Esophagus muscularis mucosa (tissue), 4 donors: ENCODE measurements at places on chromosomes 1 and 21.

DNA sequence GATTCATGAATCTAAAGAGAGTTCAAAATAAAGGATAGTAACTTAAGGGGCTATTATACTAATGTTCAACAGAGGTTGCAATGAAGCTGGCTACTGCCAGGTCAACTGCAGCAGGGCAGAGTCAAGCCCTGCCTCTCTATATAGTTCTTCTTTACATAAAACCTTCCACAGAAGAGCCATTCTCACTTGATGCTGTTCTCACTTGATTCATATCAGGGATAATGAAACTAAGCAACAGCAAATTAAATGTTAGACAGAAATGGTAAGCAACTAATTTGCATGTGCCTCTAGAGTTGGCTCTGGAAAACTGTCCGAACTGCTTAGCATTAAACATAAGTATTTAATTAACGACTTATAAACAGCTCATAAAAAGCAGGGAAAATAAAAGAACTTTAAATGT is 17.4 kb downstream of the CCSAP start:
- DNase-seq = no peak

DNA sequence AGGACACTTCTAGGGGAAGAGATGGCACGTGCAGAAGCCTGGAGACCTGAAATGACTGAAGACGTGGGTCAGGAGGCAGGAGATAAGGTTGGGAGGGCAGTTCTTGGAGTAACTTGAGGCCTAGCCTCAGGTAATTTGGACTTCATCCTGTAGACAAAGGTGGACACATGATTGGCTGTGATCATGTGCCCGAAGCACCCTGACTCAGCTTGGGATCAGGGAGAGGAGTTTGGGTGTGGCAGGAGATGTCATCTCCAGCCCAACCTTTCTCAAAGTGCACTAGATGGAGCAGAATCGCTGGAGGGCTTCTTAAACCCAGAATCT is 1.5 kb downstream of the SLC66A1 start:
- DNase-seq = no peak

GRCh38 chr1:86854352-86854751 is 59.6 kb downstream of the SELENOF start:
- DNase-seq = no peak

DNA sequence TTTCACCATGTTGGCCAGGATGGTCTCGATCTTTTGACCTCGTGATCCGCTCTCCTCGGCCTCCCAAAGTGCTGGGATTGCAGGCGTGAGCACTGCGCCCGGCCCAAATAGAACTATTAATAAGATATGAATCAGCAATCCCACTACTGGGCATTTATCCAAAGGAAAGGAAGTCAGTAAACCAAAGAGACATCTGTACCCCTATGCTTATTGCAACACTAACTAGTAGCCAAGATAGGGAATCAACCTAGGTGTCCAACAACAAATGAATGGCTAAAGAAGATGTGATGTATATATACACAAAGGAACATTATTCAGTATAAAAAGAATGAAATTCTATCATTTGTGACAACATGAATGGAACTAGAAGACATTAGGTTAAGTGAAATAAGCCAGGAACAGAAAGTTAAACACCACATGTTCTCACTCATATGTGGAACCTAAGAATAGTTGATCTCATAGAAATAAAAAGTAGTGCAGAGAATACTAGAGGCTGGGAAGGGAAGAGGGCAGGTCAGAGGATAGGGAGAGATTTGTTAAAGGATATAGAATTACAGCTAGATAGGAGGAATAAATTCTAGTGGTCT is 48.8 kb downstream of the XPR1 start:
- no peak for DNase-seq

DNA sequence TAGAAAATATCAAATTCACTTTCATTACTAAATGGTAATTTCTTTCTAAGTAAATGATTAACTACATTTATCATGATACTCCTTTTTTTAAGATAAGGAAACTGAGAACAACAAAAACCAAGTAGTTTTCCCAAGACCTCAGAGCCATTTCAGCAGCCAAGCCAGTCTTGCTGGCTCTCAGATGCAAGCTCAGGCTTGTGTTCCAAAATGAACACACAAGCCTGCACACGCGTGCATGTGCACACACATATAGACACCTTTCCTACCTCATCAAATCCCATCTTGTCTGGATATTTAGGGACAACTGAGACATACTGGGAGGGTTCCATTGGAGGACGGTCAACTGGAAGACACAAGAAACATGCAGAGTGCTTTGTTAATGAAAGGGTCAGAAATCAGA is 83.0 kb downstream of the COLGALT2 start:
- no peak for DNase-seq
